Karpas-422 (cell line): ENCODE measurements at places on chromosomes 2 and 18.

- H3K27ac ChIP-seq: no peak overlapping the region
- no peak for DNase-seq
- no peaks in the 10 kb centered on the region for H3K4me1 ChIP-seq
- no peaks in the 10 kb centered on the region for H3K36me3 ChIP-seq
- H3K27me3 ChIP-seq: no peaks in the 10 kb centered on the region
Measured at GRCh38 chr18:3097082-3097481, 84.1 kb upstream of the LPIN2 start.

DNA sequence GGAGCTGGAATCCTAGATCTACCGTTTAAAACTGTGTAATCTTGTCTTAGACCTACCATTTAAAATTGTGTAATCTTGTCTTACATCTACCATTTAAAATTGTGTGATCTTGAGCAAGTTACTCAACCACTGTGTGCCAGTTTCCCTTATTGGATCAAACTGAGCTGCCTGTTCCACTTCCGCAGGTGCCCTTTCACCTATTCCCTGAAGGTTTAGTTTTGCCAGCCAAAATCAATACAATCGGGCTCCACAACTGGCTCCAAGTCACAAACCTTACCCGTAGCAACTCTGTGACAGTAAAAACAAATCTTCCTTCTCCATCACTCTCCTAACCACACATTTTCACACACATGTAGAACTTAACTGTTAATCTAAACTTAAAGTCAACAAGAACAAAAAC, 20.1 kb downstream of the DOCK10 start:
- H3K4me3 ChIP-seq: no peak overlapping the region
- H3K27ac ChIP-seq: no peak overlapping the region
- no peak for DNase-seq
- no peaks in the 10 kb centered on the region for H3K4me1 ChIP-seq
- H3K36me3 ChIP-seq: no peaks in the 10 kb centered on the region

DNA sequence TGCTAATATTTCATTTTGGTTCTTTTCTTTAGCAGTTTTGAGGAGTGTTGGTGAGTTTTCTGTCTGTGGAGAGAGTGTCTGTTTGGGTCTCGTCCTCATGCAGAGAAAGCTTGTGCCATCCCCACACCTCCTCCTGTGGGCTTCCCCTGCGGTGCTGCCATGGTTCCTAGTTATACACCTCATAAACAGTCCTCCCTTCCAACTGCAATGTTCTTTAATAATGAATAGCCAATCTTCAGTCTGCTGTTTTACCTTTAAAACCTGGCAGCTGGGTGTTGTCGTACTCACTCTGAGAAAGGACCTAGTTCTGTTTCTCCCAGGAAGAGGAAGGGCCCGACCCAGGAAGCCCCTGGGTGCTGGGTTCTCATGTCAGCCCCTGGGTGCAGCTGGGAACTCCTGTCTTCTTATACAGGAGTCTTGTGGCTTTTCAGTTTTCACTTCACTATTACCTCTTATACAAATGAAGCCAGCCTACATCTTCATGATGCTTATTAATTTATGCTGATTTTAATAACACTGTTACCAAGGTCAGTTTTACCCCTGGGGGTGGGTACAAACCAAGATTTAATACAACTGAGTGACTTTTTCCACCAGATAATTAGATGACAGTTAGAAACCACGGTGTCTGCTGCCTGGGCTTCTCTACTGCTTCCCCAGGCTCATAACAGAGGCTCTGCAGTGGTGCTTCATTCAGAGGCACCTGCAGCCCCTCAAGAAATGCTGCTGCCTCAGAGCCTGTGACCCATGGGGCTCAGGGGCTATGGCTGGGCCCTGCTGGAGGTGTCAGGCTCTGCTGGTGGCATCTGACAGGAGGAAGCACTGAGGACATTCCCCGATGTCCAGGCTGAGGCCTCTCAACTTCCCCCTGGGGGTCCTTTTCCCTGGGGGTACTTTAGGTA, 59.1 kb downstream of the COA5 start:
- H3K4me1 ChIP-seq: no peaks in the 10 kb centered on the region; the same call in 1 of the 2 replicates
- no peak overlapping the region for H3K4me3 ChIP-seq
- H3K27ac ChIP-seq: no peak overlapping the region
- H3K36me3 ChIP-seq: no peaks in the 10 kb centered on the region

DNA sequence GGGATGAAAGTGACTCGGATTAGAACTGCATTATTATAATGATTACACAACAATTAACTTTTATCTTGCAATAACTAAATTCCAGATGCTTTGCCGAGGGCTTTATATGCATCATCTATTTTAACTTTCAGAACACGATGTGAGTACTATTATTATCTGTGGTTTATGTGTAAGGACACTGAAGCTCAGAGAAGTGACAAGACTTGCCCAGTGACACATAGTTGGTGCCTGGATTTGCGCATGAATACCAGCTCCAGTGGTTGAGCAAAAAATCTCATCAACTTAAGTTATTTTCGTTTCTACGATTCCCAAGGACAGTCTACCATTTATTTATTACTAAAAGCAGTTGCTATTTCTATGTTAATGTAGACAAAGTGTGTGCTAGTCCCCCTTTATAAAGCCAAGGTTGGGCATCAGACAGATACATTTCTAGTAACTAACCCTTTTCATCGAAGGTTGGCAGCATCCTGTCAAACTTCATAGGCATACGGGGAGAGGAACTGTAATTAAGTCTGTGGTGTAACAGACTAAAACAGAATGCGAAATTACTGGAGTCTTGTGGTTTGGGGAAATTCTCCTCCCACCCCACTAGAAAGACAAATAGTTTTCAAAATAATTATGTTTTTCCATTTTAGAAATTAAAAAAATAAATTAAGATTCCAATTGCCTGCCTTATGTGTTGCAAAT, 73.2 kb upstream of the BOD1L2 start:
- H3K4me3 ChIP-seq: no peak overlapping the region
- peaks cover 32% of the 10 kb centered on the region for H3K4me1 ChIP-seq
- no peaks in the 10 kb centered on the region for H3K36me3 ChIP-seq

DNA sequence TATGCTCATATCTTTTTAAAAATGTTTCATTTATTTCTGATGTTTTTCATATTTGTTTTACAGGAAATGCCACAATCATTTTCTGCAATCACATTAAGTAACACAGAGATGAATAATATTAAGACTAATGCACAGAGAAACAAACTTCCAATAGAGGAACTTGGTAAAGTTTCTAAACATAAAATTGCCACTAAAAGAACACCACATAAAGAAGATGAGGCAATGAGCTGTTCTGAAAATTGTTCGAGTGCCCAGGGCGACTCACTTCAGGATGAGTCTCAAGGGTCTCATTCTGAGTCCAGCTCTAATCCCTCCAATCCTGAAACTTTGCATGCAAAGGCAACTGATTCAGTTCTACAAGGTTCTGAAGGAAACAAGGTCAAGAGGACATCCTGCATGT, 70.4 kb downstream of the APLF start:
- 0 out of 2 replicates have a peak, but pooled peaks cover 2% of the 10 kb centered on the region for H3K4me1 ChIP-seq
- H3K27me3 ChIP-seq: no peaks in the 10 kb centered on the region
- no peak overlapping the region for H3K27ac ChIP-seq

DNA sequence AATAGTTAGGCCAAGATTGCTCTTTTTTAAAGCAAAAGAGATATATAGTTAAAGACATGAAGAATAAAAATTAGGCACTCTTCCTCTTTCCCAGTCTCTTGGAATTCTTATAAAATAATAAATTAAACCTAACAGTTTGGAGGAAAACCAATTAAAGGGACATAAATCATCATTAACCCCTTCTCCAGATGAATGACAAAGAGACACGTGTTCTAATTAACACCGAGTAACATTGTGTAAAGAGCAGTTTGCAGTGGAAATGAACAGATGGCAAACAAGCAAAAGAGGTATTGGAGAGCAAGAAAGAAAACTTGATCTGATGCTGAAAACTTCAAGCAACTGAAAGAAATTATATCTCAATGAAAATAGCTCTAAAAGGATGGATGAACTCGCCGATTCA, 48.4 kb downstream of the BCL2 start:
- H3K4me1 ChIP-seq: peaks cover 8% of the 10 kb centered on the region; the same call in 1 of the 2 replicates
- no peaks in the 10 kb centered on the region for H3K27me3 ChIP-seq
- DNase-seq: no peak
- no peak overlapping the region for H3K27ac ChIP-seq
- no peak overlapping the region for H3K4me3 ChIP-seq

DNA sequence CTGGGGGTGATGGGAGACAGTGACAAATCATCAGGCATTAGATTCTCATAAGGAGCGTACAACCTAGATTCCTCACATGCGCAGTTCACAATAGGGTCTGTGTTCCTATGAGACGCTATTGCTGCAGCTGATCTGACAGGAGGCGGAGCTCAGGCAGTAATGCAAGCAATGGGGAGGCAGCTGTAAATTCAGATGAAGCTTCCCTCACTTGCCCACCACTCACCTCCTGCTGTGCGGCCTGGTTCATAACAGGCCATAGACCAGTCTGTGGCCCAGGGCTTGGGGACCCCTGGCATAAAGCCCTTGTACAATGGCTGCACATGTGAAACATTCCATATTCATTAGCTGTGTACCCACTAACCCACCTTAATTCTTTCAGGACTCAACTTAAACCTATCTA, 18.0 kb downstream of the NMUR1 start:
- peaks cover 26% of the 10 kb centered on the region for H3K4me1 ChIP-seq
- no peak overlapping the region for H3K4me3 ChIP-seq
- no peak overlapping the region for H3K27ac ChIP-seq
- DNase-seq: no peak
- H3K27me3 ChIP-seq: no peaks in the 10 kb centered on the region

DNA sequence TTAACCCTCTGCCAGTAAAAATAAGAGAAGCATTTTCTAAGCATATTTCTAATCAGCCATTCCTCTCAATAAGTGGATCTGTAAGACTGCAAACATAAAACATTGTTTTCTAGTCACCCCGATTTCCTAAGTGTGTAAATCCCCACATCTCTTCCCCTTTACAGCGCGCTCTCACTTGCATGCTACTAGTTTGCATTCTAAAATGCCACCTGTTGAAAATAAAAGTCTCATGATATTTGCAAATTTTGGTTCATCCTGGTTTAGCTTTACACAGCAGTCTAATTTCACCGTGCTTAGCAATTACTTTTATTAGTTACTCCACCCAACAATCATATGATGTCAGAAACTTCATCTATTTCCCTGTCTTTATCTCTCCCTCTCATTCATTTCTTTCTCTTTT, 1230.7 kb upstream of the ZEB2 start:
- H3K36me3 ChIP-seq: no peaks in the 10 kb centered on the region
- no peaks in the 10 kb centered on the region for H3K27me3 ChIP-seq
- peak overlapping the region; percentile 92 for H3K27ac ChIP-seq
- DNase-seq: peak; percentile 74

GRCh38 chr2:226644399-226644865, 155.2 kb downstream of the IRS1 start:
- no peaks in the 10 kb centered on the region for H3K4me1 ChIP-seq
- H3K4me3 ChIP-seq: no peak overlapping the region
- DNase-seq: no peak
- H3K36me3 ChIP-seq: no peaks in the 10 kb centered on the region
- H3K27me3 ChIP-seq: no peaks in the 10 kb centered on the region

- H3K27ac ChIP-seq: no peak overlapping the region
- H3K27me3 ChIP-seq: no peaks in the 10 kb centered on the region
- no peaks in the 10 kb centered on the region for H3K36me3 ChIP-seq
Measured at GRCh38 chr18:52652391-52652790, 312.4 kb downstream of the DCC start.

GRCh38 chr2:44767691-44768090, 173.8 kb upstream of the SIX3 start:
- no peaks in the 10 kb centered on the region for H3K36me3 ChIP-seq
- no peak overlapping the region for H3K27ac ChIP-seq
- no peak overlapping the region for H3K4me3 ChIP-seq
- H3K4me1 ChIP-seq: no peaks in the 10 kb centered on the region
- H3K27me3 ChIP-seq: no peaks in the 10 kb centered on the region

DNA sequence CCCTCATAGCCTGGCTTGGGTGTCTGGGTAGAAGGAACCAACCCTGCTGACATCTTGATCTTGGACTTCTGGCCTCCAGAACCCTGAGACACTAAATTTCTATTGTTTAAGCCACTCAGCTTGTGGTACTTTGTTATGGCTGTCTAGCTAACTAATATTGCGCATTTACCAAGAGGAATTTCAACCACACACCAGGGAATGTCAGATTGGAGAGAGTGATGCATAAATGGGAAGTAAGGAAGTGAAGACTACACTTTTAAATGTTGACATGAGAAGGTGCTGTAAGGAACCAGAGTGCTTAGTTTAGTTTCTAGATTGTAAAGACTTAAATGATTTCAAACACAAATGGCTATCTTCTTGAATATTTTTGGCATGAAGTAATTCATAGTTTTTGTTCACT, 98.9 kb upstream of the ITGB6 start:
- no peaks in the 10 kb centered on the region for H3K36me3 ChIP-seq
- H3K4me1 ChIP-seq: no peaks in the 10 kb centered on the region
- no peak overlapping the region for H3K4me3 ChIP-seq
- DNase-seq: no peak

DNA sequence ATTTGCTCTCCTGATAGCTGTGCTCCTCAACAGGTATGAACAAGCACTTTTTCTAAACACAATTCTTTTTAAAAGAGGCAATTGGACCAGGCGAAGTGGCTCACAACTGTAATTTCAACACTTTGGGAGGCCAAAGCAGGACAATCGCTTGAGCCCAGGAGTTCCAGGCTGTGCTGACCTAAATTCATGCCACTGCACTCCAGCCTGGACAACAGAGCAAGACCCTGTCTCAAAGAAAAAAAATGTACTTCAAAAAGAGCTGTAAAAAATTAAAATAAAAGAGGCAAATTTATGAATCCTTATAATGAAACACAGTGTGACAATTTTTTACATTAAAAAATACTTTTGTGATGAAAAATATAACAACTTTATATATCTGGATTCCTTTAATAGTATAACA, 1.8 kb upstream of the FAM124B start:
- no peak overlapping the region for H3K27ac ChIP-seq
- H3K4me3 ChIP-seq: no peak overlapping the region
- no peak for DNase-seq
- H3K27me3 ChIP-seq: no peaks in the 10 kb centered on the region
- H3K36me3 ChIP-seq: no peaks in the 10 kb centered on the region
- no peaks in the 10 kb centered on the region for H3K4me1 ChIP-seq

DNA sequence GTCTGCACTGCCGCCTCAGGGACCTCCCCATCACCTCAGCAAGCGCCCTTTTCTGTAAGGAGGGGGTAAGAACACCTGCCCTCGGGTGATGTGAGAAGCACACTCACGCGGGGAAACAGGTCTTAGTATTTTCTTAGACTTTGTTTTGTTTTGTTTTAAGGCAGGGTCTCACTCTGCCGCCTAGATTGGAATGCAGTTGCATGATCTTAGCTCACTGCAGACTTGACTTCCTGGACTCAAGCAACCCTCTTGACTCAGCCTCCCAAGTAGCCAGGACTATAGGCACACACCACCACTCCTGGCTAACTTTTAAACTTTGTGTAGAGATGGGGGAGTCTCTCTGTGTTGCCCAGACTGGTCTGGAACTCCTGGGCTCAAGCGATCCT, 37.1 kb downstream of the RAMP1 start:
- no peak overlapping the region for H3K27ac ChIP-seq
- no peak overlapping the region for H3K4me3 ChIP-seq
